Vein endothelial cell (primary cell): ENCODE measurements at places on chromosomes 7 and 10. TPM values are rescaled to one million over a fixed set of nuclear protein-coding genes. Genes with fewer than 3 reads are reported as not detected.

The ARPC1B gene
- total RNA-seq, result 358 and 500 TPM in 2 replicates

The UNCX gene
- total RNA-seq, result not detected in 2 replicates

The CDK1 gene
- total RNA-seq, result 25.5 and 45.7 TPM in 2 replicates

The TCERG1L gene
- total RNA-seq, result not detected in 2 replicates

The FEZF1 gene
- not detected in 2 replicates for total RNA-seq

The GNGT1 gene
- not detected in 2 replicates for total RNA-seq

The LIPJ gene
- total RNA-seq, result under 0.01 TPM in 1 of 2 replicates, not detected in the other

The PON1 gene
- not detected in 2 replicates for total RNA-seq

The PRPS1L1 gene
- not detected in 2 replicates for total RNA-seq

The VSTM4 gene
- total RNA-seq, result under 0.01 and 0.29 TPM in 2 replicates

The CHRM2 gene
- total RNA-seq, result 0.19 TPM in 1 of 2 replicates, not detected in the other

The TUBB8 gene
- total RNA-seq, result not detected in 2 replicates

The TAS2R41 gene
- total RNA-seq, result 0.19 TPM in 1 of 2 replicates, not detected in the other

The HOGA1 gene
- 0.33 and 0.38 TPM in 2 replicates for total RNA-seq
